ENCODE measurements at places on chromosomes 3 and 15. TPM values are rescaled to one million over a fixed set of nuclear protein-coding genes. Genes with fewer than 3 reads are reported as not detected.
A peak's percentile ranks its signal among the peaks of the same experiment; 100 is the strongest.

The C3orf22 gene
- total RNA-seq: not detected

The WDR72 gene
- total RNA-seq: 0.16 TPM

GRCh38 chr3:13452490-13453335 lies 27.4 kb upstream of the HDAC11 start:
- no peaks in the 10 kb centered on the region for H3K36me3 ChIP-seq
- no peak for DNase-seq
- H3K27me3 ChIP-seq: no peaks in the 10 kb centered on the region
- H3K4me3 ChIP-seq: peak overlapping the region; percentile 55
- H3K4me1 ChIP-seq: no peaks in the 10 kb centered on the region
- H3K27ac ChIP-seq: peak overlapping the region; percentile 80

DNA sequence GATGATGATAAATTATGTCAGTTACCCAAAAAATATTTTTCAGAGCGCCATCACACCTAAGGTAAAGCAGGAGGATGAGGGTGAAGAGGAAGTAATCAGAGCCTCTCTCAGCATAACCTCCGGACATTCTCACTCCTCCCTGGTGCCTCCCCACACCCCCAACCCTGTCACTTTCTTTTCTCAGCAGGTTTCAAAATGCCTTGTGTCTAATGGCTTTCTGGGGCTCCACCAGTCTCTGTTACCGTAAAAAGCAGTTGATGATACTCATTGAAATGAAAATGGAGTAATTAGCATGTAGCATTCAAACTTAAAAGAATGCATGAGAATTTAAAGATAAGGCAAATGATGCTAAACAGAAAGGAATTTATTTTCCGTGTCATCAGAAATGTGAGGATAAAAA lies 180.0 kb downstream of the ERC2 start:
- H3K27me3 ChIP-seq: no peaks in the 10 kb centered on the region
- H3K4me3 ChIP-seq: no peak overlapping the region
- DNase-seq: no peak
- H3K36me3 ChIP-seq: no peaks in the 10 kb centered on the region

DNA sequence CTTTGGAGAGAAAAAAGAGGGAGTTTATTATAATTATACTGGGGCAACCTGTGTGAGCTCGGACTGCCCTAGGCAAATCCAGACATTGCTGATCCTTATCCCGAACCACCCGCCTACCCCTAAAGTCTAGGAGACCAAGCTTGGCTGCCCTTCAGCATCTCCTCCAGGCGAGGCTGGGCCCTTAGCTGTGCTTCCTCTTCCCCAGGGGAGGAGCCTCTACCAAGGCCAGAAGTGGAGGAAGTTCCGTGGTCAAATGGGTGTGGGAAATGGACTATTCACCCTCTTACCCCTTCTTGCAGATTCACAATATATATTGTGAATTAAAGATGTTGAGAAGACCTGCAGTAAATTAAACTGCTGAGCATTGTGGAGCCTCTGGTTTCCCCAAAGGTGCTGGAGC lies 158.3 kb upstream of the HES1 start:
- no peaks in the 10 kb centered on the region for H3K27me3 ChIP-seq
- peaks cover 21% of the 10 kb centered on the region for H3K4me1 ChIP-seq
- no peak for DNase-seq

Data from sigmoid colon (tissue), 7 donors.